ENCODE measurements at places on chromosomes 6 and 20.
A peak's percentile ranks its signal among the peaks of the same experiment; 100 is the strongest.

DNA sequence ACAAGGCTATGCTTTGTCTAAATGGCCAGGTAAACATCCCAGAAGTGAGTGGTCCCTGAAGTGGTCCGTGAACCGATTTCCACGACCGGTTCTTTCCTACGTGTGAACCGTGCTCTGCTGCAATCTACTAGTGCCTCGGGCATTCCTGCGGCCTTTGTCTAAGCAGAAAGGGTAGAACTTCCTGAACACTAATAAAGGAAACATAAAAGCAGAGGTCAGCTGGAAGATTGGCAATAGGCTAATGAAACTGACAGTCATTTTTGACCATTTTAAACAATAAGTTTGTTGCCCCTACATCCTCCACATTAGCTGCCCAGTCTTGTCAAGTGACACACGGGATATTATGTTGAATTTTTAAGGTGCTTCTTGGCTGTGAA is 410.0 kb downstream of the PLCB1 start:
- no peak for DNase-seq

DNA sequence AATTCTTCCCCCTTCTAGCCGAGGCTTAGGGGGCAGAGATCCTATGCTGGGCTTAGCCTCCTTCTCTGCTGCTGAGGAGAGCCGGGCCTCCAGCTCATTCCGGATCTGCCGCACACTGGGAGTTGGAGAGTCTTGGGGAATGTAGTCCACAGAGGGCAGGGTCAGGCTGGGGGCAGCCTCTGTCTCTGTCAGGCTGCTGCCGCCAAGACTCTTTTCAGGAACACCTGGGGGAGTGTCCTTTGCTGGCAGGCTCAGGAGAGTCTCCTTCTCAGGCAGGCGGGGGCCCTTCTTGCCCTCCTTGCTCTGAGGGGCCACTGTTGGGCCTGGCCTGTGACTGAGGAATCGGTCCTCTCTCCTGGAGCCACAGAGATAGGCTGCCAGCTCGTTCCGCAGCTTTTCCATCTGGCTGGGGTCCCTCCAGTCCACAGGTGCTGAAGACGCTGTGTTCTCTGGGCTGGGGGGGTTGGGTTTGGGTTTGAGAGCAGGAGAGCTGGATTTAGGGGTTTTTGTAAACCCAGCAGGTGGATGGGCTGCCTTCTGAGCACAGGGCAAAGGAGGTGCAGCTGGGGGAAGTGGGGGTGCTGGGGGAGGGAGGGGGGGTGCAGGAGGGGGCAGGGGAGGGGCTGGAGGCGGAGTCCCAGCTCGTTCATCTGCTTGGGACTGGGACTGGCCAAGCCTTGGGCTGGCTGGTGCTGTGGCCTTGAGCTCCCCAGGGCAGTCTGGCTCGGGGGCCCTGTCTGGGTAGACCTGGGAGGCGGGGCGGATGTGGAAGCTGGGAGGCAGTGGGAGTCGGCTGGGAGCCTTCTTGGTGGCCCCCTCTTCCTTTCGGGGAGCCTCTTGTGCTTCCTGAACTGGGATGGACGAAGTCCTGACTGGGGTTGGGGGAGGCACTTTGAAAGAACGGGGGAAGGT is 36.1 kb downstream of the C6orf132 start:
- no peak for DNase-seq

GRCh38 chr20:34538671-34539123 is 19.8 kb upstream of the MAP1LC3A start:
- DNase-seq = peak; percentile 69

GRCh38 chr6:14339711-14340584 is 222.4 kb downstream of the CD83 start:
- DNase-seq = no peak

DNA sequence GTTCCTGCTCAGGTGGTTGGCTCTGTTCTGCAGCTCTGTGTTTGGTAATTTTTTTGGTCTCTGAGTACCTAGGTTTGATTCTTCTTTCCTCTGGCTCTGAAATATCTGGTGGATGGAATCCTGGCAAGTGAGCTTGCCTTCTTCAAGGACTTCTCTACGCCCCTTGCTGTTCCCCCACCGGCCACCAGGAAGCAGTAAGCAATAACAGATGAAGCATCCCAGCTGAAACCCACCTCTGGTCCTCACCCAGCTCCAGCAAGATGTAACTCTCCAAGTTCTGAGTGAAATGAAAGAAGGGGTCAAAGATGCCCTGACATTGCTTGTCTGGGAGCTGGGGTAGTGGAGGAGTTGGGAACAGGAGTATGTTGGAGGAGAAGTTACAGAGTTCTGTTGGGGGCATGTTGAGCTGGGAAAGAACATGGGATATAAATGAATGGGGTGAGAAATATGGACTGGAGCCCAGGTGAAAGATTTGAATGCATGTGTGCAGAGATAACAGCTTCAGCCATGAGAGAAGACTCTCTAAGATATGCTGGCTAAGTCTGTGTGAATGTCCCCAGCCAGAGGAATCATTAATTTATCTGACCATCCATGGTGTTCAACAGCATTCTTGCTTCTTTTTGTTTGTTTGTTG is 51.3 kb upstream of the GLP1R start:
- DNase-seq = peak; percentile 40

GRCh38 chr6:154488248-154488593 is 22.3 kb downstream of the CNKSR3 start:
- DNase-seq = no peak

- DNase-seq = no peak
Measured at GRCh38 chr6:12114055-12114503, 102.0 kb downstream of the HIVEP1 start.

DNA sequence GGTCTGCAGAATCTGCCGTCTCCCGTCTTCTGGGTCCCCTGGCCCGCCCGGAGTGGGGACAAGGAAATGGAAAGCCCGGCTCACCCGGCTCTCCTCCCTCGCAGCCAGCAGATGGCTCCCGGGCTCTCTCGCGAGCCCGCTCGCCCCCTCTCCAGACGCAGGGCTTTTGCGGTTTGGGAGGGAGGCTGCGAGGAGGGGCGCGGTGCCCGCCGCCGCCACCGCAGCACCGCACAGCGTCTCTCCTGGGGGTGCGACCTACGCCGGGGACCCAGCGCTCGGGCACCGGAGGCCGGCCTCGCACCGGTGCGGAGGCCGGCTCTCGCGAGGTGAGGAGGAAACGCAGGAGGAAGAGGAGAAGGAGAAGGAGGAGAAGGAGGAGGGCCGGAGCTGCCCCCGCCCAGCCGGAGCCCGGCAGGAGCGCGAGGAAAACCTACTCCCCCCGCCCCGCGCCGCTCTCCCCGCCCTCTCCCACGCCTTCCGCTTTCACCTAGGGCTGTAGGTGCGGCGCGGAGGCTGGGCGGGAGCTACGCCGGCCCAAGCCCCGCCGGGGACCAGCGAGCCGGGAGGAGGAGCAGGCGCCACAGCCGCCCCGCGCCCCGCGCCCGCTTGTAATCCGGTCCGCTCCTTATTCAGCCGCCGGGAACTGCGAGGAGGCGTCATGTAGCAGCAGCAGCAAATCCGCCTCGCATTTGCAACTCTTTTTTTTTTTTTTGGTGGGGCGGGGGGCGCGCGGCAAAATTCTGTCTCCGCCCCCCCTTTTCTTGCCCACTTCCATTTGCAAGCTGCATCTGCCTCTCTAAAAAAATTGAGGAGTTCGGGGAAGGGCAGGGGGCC is at the start of gene CARMIL1:
Gene CARMIL1 (plus strand): TSS at position 461 of the 834 bp plus-strand sequence. CDS start 422 bp downstream, outside the sequence.
- DNase-seq = peak; percentile 87

All from Right ventricle myocardium superior (tissue), 1 donor.